ENCODE measurements at places on chromosomes 1 and 21.
A peak's percentile ranks its signal among the peaks of the same experiment; 100 is the strongest.

- DNase-seq, result no peak
Measured at GRCh38 chr1:208500375-208500774, 256.2 kb upstream of the PLXNA2 start.

- no peak for DNase-seq
Measured at GRCh38 chr1:89527750-89528381, 3.2 kb downstream of the LRRC8B start.

GRCh38 chr1:239601108-239601507 is 214.7 kb downstream of the CHRM3 start:
- no peak for DNase-seq

GRCh38 chr1:10782491-10783244 is 13.8 kb downstream of the CASZ1 start:
- DNase-seq, result no peak

DNA sequence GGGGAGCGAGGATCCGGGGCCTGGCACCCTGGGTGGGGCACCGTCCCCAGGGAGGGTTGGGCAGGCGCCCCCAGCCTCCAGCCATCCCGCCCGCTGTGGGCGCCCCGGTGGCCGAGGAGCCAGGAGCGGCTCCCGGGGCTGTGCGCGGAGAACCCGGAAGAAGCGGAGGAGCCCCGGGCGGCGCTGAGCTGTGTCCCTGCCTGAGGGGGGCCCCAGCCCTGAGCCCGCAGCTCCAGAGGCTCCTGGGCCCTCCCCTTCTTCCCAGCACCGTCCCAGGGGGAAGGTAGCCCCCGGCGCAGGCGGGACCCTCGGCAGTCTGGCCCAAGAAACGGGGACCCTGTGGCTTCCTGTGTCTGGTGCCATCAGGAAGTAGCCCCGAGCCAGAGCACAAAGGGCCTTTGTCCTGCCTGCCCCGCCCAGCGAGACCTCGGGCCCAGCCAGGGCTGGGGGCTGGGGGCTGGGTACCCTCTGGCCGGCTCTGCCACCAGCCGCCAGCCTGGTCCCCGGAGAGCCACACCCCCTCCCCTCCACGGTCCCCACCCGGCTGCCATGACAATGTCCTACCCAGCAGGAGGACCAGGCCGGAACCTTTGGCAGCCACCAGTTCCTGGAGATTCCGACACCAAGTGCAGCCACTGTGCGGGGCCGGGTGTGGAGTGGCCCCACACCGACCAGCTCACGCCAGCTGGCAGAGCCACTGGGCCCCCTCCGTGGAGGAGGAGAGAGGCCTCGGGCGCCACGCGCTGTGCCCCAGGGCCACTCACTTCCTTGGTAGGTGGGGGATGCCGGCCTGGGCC is 15.6 kb upstream of the TTLL10 start:
- no peak for DNase-seq

DNA sequence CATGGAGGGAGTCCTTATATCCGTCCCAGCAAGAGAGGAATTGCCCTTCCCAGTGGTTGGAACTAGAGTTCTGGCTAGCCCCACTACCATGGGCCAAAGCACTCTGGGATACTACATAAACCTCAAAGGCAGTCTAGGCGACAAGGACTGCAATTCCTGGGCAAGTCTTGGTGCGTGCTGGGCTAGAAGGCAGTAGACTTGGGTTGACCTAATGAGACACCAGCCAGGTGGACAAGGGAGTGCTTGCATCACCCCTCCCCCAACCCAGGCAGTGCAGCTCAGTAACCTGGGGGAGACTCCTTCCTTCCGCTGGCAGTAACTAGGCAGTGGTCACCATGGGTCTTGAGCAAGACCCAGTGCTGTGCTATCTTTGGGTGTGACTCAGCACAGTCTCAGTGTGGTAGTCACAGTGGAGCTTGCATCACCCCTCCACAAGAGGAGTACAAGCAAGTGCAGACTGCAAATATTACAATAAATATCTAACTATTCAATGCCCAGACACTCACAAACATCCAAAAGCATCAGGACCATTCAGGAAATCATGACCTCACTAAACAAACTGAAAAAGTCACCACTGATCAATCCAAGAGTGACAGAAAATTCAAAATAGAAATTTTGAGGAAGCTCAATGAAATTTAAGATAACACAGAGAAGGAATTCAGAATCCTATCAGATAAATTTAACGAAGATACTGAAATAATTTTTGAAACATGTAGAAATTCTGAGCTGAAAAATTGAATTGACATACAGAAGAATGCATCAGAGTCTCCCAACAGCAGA is 84.7 kb upstream of the LYPLAL1 start:
- DNase-seq, result no peak

DNA sequence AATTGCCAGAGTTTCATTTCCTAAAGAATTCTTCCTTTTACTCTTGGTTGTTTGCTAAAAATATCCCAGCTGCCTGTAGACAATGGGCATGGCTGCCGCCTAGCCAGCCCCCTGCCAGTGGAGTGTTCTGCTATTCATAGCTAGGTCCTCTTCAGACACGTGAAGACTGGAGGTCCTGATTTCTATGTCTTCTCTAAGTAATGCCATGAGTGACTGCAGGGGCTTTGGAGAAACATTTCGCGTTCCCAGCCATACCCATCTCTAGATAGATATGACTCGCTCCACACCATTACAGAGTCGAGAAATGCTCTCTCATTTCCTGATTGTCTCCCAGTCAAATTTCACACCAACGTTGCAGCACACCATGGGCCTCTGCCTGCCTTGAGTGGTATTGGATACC is 99.5 kb upstream of the BACE2 start:
- no peak for DNase-seq

DNA sequence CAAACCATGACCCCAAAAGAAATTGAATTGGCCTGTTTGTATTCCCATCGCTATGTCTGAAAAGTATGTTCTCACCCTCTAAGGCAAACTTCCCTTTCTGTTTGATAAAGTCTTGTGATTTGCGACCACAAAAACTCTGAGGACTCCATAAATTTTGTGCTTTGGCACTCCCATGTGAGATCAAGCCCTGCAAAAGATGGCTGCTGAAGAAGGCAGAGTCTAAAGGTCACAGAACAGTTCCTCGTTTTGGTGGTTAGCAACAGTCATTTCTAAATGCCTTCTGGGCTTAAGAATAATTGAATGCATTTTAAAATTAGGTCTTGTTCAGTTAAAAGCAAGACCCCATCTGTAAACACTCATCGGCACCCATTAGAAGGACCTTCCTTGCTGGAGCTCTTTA is 441.6 kb downstream of the OMA1 start:
- no peak for DNase-seq

DNA sequence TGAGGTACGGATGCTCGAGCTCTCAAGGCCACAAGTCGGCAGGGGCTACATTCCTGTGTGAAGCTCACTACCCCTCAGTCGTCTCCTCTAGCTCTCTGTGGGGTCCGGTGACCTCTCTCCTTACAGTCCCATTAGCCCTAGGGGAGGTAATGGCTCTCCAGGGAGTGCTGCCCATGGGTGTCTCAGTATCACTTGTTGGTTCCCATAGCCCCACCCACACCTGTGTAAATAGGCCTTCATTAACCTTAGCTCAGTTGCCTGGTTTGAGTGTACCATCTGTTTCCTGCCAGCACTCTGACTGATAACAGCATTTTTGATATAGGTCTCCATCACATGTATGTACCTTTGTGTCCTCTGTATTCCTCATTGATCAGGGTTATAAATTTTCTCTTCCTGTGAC is 133.2 kb upstream of the KCNJ15 start:
- no peak for DNase-seq

- DNase-seq, result no peak
Measured at GRCh38 chr21:45094412-45094811, 20.0 kb downstream of the ADARB1 start.

DNA sequence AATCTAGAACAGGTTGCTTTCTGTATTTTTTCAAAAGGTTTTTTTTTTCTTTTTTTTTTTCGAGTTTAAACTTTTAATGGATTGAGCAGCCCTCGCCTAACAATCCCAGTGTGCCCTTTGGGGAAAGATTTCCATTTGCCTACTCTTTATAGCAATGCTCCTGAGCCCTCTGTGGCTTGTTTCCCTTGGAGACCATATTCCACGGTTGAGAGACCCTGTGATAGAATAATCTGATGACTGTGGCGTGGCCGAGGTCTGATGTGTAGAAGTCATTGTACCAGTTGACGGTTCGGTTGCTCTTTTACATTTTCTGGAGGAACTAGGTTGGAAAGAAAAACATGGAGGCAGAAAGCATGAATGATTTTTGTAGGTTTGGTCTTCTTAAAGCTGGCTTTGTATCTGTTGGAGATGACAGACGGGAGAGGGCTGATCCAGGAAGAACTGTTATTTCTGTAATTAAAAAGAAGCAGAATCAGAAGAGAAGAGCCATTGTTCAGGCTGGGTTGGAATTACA is 305.7 kb upstream of the NRIP1 start:
- no peak for DNase-seq

DNA sequence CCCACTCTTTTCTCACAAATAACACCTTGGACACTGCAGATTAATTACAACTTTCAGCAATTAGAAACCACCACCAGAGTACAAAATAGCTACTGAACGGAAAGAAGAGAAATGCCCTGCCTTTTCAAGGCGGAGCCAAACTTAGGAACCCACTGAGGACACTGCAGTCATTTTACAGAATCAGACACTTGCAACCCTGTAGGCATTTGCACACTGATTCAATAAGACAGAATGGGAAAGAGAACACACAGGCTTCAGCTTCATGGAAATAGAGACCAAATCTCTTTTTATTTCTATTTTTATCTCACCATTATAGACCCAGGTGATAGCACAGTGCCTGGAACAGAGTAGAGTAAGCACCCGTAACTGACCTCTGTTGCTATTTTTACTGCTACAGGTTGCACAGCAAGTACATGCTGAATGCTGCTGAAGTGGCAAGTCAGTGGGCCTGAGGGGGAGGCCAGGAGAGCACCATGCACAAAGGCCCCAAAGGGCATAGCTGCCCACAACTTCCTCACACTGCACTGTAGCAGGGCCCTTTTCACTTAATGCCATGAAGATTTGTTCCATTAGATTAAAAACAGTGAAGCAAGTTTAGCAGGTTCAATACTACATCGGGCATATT is 50.7 kb upstream of the EDARADD start:
- no peak for DNase-seq

DNA sequence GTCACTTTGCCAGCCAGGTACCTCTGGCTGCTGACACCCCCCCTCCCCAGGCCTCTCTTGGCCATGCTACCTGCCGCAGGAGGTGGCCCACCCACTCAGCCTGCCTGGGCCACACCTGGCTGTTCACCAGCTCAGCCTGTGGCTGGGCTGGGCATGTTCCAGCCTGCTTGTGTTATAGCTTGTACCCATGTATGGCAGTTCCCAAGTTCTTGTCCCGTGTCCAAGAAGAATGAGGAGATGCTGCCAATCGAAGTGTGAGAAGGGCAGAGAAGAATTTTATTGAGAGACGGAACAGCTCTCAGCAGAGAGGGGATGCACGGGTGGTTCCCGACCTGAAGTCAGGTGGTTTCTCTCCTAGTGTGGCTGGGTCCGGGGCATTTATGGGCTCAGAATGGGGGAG is 3.9 kb upstream of the MMEL1 start:
- no peak for DNase-seq

GRCh38 chr1:197041486-197042353 is 25.3 kb downstream of the F13B start:
- no peak for DNase-seq

GRCh38 chr1:216750031-216750627 is 26.9 kb upstream of the ESRRG start:
- peak; percentile 69 for DNase-seq

DNA sequence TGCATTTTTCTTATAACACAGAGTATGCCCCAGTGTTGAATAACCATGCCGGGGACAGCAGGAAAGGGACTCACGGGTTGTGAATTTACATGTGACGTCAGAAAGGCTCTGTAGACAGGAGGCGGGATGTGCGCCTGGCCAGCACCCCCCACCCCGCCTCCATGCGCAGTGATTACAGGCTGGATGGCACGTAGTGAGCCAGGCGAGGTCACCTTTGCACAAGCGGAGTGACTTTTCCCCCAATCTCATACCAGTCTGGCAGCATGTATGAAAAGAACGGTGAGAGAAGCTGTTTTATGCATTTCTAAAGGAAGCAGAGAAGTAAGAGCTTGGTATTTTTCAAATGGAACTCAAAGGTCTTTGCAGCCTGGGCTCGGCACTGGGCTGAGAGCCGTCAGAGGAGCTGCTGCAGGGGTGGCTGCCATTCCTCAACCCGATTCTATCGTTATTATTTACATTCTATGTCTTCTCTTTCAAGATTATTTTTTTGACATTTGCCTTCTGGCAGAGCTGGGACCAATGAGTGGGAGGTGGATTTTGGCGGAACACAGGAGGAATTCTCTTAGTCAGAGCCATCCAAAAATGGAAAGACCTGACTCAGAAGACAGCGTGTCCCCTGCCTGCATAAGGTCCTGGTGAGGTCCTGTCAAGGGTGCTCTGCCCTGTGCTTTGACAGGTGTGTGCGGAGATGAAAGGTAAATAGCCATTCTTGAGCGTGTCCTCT is 115.6 kb upstream of the SLC45A1 start:
- DNase-seq, result no peak

DNA sequence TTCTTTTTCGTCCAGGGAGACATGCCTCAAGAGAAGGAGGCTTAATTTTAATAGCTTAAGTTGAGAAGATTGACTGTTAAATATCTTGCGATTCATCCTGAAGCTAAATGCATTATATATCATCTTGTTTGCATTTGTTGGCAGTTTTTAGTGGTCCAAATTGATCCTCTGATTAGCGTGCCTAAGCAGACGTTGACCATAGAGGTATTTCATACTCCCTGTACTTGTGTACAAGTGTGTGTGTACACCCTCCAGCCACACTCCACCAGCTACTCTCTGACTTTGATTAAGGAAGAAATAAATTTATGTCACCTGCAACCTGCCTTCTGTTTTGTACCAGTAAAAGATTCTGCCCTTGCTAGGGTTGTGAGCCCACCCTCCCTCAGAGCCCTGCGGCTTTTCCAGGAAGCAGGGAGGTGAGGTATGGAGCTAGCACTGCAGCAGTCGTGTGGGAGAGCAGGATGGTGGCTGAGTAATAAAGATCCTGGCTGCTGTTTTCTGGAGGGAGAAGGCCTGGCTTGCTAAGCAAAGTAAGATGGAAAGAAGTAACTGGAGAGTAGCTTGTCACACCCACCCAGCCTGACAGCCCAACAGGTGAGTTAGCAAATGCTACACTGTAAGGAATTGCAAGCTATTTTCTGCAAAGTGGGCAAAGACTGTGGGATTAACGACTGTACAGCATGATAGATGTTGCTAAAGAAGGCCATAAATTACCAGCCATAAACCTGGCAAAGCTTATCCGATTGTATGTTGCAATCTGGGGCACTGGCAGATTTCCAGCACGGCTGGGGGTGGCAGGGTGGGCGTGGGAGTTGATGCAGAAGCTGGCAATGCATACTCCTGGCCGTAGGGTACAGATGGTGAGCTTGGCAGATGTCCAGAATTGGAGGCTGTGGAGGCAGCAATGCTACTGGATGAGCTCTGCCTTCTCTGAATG is 170.2 kb downstream of the TNR start:
- peak; percentile 82 for DNase-seq

DNA sequence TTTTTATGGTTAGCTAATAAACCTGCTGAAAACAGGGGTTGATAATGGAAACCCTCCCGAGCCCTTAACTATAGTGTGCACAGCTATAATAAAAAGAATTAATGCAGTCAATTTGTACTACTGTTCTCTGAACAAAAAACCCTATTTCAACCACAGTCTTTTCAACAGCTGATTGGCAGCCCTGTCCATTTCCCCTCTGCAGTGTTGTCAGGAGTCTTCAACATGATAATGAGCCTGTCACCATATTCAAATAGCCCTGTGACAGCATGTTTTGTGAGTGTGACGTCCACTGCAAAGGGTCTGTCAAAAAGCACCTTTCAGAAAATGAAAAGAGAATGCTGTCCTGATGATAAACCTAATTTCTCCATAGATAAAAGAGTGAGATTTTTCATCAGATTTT is 92.7 kb downstream of the ESRRG start:
- no peak for DNase-seq
